ENCODE measurements at places on chromosomes 5 and 9.

GRCh38 chr9:124468061-124468740, 17.9 kb downstream of the ADGRD2 start:
- DNase-seq = no peak

- DNase-seq = no peak
These were observed 476.0 kb downstream of the CSNK1G3 start for GRCh38 chr5:123987956-123988355.

- DNase-seq = no peak
These were observed 23.7 kb upstream of the UGCG start for GRCh38 chr9:111872886-111873285.

- DNase-seq = no peak
These were observed 211.3 kb downstream of the FAM114A2 start for GRCh38 chr5:153827397-153827796.

DNA sequence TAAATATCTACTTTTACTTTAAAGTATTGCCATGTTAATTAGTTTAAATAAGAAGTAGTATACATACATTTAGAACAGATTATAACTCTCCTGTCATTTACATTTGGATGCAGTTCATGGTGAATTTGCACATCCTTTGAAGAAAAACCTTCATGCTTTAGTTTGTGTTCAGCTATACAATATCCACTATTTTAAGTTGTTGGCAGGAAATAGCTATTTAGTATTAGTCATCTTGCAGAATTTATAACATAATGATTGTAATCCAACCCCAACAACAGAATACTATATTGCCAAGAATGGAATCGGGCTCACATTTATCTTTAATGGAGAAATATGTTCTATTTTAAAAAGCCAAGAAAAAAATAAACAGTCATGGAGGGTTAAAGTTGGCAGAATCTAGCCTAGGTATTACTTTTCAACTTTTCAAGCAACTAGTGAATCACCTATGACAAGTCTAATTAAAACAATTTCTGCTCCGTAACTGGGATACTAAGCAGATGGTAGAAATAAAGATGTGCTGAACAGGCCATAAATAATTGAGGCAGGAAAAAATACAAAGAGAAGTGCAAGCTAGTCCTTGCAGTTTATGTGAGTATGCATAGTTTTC, 1170.6 kb upstream of the NUDT12 start:
- no peak for DNase-seq

- DNase-seq = no peak
These were observed 628.8 kb downstream of the PDE4D start for GRCh38 chr5:59264639-59265245.
